ENCODE measurements at places on chromosomes 4 and X.
A peak's percentile ranks its signal among the peaks of the same experiment; 100 is the strongest.

- no peak for DNase-seq
Measured at GRCh38 chr4:4637710-4638109, 95.9 kb upstream of the STX18 start.

- DNase-seq, result no peak
Measured at GRCh38 chrX:29143356-29143755, 556.1 kb downstream of the IL1RAPL1 start.

DNA sequence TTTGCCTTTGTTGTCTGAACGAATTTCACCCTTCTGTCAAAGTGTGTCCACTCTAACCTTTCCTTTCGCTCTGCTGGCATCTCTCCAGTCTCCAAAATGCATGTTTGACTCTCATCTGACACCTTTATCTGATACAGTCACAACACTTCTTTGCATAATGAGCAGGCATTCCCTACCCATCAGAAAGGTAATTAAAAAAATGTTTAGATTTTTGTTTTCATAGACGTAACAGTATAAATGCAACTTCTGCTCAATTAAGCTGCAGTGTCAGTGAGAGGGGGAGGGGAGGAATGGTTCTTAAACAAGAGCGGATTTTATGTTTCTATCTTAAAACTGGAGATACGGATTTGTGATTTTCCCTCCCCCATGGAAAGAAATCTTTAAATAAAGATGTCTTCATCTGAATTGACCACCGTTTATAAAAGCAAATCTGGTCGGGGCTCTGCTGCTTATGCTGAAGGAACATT, 70.2 kb downstream of the CXXC4 start:
- no peak for DNase-seq

GRCh38 chr4:106160560-106160959, 155.4 kb downstream of the TBCK start:
- peak; percentile 5 for DNase-seq

GRCh38 chr4:124790471-124790870, 77.9 kb upstream of the ANKRD50 start:
- DNase-seq, result no peak

- no peak for DNase-seq
Measured at GRCh38 chr4:186676531-186677161, 47.0 kb downstream of the FAT1 start.

GRCh38 chr4:61517144-61517543, 317.0 kb downstream of the ADGRL3 start:
- no peak for DNase-seq

- no peak for DNase-seq
Measured at GRCh38 chr4:168273838-168274237, 44.7 kb downstream of the DDX60 start.

GRCh38 chrX:148049441-148049840, 68.3 kb downstream of the FMR1NB start:
- DNase-seq, result peak; percentile 19

- DNase-seq, result no peak
Measured at GRCh38 chrX:129769467-129770154, 10.1 kb upstream of the SASH3 start.

DNA sequence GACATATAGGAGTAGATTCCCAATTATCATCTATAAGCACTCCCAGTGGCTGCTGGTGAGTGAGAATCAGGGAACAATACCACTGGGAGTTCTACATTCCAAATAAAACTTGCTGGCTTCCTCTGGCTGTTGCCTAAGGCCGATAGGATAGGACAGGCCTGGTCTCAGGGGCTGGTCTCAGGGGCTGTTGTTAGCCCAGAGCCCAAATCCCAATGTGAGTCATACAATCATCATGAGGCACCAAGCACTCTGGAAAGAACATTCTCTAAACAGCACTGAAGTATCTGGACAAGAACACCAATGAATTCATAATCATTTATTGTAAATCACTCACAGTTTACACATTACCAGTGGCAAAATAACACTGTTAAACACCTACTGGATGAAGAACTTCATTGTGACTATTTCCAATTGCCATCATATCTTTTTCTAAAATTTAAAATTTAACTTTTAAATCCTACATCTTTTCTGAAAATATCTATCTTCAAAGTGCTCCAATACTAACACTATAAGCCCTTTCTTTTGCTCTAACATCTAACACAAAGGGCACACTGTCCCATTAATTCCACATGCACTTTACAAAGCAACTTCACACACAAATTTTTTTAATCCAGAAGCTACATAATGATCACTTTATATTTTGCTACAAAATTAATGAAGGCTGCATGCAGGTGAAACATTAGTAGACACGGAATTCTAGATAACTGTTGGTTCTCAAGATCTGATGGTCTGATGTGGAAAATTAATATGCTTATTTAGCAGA, 67.6 kb upstream of the TMEM150C start:
- no peak for DNase-seq

DNA sequence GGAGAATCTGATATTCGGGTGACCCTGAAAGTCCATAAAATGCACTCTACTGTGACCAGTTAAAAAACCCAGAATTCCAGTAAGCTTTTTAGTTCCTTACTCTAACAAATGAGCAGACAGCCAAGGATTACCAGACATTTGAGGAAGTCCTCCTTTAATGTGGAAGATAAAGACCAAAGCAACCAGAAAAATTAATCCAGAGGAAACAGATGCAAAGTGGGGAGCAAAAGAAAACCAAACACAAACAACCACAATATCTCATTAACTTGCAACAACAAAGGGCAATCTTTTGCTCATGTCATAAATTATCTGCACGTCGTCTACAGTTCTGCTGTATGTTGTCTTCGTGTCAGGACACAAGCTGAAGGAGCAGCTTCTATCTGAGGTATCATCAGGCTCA, 164.4 kb downstream of the PJA1 start:
- DNase-seq, result no peak

DNA sequence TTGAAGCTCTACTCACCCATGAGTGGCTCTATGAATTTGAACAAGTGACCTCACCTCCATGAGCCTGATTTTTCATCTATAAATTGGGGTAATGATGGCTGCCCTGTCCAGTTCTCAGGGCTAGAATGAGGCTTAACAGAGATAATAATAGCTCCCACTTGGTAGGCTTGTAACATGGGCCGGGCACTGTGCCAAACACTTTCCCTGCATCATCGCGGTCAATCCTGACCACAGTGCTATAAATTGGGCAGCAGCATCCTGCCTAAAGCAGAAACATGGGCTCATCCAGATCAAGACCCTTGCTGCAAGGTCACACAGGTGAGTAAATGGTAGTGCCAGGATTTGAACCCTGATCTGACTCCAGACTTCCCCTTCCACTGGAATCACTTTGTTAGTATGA, 12.8 kb downstream of the APLN start:
- DNase-seq, result peak; percentile 15

- DNase-seq, result no peak
Measured at GRCh38 chr4:102218656-102219055, 126.6 kb downstream of the SLC39A8 start.

DNA sequence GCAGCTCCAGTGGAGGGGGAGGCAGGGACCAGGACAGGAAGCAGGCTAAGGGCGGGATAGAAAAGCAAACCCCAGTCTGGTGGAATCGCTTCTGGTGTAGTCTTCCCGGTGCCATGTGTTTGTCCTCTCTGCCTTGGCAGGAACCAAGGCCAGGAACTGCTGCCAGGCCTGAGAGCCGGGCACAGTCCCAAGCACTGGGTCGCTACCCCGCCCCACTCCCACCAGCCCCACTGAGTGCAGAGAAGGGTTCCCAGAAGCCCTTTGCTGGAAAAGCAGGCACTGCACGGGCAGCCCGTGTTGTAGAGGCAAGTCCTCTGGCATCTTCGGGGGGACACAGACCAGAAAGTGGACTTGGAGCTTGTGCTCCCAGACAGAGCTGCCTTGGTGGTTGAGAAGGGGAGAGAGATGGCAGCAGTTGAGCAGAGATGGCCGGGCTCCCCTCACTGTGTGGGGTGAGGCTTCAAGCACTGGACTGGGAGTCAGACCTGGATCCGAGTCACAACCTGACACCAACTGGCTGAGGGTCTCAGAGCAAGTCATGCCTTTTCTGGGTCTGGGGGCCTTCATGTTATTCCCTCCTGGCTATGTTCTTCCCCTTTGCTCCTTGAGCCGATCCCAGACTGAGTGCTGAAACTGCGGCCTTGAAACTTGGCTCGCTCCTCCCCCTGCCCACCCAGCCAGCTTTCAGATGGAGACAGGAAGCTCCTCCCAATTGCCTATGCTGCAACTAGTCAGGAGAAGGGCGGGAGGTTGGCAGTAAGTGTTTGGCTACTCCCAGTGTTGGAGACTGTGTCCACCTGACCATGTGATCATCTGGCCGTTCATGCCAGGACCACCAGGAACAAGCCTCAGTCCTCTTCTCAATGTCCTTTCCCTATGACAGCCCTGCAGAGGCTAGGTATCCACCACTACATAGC, 59.7 kb upstream of the MTM1 start:
- DNase-seq, result no peak

GRCh38 chr4:77308843-77309242, 151.8 kb downstream of the CCNG2 start:
- peak; percentile 20 for DNase-seq

DNA sequence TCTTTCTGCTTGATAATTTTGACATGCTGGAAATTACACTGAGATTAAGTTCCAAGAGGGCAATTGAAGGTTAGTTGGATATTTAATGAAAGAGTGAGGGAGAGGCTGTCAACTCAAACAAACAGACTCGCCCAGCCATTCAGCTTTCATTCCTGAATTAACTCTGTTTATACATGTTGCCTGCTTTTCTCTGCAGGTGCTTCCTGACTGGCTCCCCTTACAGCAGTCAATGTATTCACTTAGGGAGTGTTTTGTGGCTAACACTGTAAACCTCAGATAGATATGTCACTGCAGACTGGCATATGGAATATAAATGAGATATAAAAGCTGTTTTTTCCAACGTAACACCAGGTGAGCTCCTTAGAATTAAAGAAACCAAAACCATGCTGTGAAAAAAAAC, 28.7 kb downstream of the TMPRSS11A start:
- DNase-seq, result no peak

DNA sequence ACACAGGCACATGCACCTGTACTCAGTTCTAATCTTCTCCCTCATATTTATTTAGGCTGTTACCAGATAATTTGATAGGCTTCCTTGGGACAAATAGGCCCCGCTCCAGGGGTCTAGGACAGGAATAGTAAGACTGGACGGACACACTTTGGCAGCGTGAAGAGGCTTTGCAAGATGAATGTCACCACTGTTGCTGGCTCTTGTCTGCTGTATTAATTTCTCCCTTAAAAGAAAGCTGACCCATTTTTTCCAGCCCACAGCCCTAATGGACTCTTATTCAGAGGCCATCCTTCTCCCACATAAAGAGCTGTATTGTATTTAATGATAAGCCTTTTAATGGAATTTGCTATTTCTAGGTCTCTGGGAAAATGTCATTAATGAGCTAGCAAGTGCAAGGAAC, 18.0 kb downstream of the FAM184B start:
- DNase-seq, result no peak

- DNase-seq, result no peak
Measured at GRCh38 chr4:14835708-14836425, 166.4 kb upstream of the CPEB2 start.

- no peak for DNase-seq
Measured at GRCh38 chr4:108465886-108466500, 154.4 kb upstream of the RPL34 start.

DNA sequence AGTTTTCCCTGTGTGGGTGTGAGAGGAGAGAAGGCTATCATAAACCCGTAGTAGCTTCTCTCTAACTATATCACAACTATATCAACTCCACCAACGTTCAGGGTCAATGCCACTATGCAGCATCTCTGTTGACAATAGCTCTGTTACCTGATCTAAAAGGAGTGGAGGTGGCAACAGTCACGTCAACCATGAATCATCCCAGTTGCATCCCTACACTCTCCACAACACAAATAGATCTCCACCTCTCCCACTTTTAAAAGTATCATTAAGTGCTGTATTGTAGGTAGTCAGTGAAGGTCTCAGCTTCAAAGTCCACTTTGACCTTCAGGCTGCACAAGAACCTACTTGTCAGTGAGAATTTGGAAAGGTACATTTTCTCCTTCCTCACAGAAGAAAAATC, 600.5 kb upstream of the GRIA3 start:
- no peak for DNase-seq

DNA sequence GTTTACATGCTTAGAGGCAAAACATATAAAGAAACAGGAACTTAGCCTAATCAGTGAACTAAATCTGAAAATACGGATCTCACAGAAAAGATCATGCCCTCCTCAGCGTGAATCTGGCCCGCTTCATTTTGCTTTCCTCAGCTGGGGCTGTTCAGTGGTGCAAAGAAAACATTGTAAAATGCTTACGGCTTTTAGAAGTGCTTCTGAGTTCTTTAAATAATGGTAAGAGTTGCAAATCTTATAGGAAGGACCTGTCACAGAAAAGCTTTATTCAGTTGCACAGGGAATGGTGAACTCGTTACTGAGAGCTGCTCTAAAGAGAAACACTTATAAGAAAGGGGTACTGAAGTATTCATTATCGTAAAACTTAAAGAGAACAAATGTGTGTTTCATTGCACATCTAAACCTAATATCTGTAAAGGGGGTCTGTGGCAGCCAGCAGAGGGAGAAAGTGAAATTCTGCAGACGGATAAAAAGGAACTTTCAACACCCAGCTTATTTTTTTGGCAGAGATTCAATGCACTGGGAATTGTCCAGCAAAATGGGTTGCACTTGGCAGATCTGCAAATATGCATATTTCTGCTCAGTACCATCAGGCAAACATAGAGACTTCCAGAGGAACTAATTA, 139.2 kb upstream of the ANK2 start:
- no peak for DNase-seq

- no peak for DNase-seq
Measured at GRCh38 chrX:78063687-78064086, 40.4 kb upstream of the PGK1 start.

DNA sequence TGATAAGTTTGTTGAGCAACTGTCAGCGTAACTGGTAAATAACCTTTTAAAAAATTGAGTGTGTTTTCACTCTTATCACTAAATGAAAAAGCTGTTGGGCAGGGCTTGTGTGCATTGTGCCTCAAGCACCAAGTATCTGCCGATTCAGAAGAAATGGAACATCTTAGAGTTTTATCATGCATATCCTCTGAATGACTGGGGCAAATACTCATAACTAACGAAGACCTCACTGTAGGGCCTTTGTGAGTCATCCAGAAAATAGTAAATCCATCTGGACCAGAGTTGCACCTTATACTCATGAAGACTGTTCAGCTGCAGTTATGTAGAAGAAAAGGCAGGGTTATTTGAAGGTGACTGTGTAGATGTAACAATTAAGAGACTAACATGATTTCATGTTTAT, 222.1 kb downstream of the CAMK2D start:
- no peak for DNase-seq

DNA sequence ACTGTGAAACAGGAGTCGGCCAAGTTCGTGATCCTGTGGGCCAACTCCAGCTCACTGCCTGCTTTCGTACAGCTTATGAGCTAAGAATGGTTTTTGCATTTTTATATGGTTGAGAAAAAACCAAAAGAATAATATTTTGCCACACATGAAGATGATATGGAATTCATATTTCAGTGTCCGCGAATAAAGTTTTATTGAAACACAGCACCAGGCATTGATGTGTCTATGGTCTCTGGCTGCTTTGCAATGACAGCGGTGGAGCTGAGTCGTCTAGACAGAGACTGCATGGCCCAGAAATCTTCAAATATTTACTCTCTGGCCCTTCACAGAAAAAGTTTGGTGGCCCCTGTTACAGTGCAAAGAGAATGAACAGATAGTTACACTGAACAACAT, 20.2 kb downstream of the CLCN4 start:
- no peak for DNase-seq

- DNase-seq, result no peak
Measured at GRCh38 chr4:115780268-115780667, 666.8 kb upstream of the NDST4 start.
